ENCODE measurements at places on chromosomes 16 and 17. TPM values are rescaled to one million over a fixed set of nuclear protein-coding genes. Genes with fewer than 3 reads are reported as not detected.

GRCh38 chr16:51815523-51815922, 664.5 kb upstream of the SALL1 start:
- no peak for DNase-seq

GRCh38 chr17:36590082-36590481, 1.6 kb upstream of the DHRS11 start:
- no peak for DNase-seq

DNA sequence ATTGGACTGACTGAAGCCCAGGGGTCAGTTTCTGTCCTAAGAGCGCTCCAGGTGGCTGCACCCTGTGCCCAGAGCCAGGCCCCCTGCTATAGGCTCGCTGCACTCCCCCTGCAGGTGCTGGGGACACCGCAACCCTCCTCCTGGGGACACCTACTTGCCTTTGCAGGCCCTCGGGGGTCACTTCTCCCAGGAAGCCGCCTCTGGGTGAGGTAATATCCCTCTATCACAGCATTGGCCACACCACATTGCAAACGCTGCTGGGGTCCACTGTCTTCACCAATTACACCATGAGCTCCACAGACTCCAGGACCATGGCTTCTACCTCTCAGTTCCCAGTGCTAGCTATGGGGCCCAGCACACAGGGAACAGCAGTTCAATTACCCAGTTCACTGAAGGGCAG, 14.9 kb downstream of the USP36 start:
- DNase-seq = no peak

DNA sequence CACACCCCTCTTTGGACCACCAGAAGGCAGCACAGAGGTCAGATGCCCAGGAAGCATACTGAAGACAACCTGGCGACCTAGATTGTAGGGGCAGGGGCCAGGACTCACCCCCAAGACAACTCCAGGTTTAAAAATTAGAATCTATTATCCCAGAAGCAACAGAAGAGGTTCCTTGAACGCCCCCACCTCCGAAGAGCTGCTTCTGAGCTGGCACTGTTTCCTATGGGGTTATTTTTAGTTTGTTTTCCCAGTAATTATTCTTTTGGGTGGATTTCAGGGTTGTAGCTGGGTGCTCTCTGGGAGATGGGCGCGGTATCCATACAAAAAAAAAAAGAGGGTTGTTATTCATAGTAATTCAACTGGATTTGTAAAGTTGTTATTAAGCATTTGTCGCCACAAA, 10.4 kb upstream of the TMEM132E start:
- no peak for DNase-seq

- DNase-seq = no peak
Observed at GRCh38 chr17:5416901-5417300, 2.6 kb downstream of the NUP88 start.

- no peak for DNase-seq
Observed at GRCh38 chr16:29662729-29663015, 375 bp upstream of the SPN start.

GRCh38 chr17:42928714-42929496, 28.3 kb downstream of the G6PC1 start:
- DNase-seq = peak; percentile 70

DNA sequence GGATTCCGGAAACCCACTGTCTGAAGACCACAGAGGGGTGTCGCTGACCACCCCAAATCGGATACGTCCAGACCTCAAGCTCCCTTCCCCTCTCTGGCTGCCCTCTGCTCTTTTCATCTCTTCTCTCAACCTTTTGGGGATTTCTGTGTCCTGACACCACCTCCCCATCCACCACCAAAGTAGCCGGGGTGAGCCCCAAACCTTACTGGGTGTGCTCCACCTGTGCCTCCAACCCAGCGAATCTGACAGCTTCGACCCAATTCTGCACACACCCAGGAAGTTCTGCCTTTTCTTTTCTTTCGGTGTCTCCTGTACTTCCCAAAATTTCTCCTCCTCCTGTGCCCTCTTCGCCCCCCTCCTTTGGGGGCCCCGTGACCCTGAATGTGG, 534 bp downstream of the KCTD11 start:
- DNase-seq = no peak

Gene HYDIN
- 8.4 TPM for total RNA-seq

Gene CMTM2
- not detected for total RNA-seq
